ENCODE measurements at places on chromosomes 7 and 10.

GRCh38 chr10:99410876-99411275, 19.5 kb downstream of the GOT1 start:
- no peak for DNase-seq

DNA sequence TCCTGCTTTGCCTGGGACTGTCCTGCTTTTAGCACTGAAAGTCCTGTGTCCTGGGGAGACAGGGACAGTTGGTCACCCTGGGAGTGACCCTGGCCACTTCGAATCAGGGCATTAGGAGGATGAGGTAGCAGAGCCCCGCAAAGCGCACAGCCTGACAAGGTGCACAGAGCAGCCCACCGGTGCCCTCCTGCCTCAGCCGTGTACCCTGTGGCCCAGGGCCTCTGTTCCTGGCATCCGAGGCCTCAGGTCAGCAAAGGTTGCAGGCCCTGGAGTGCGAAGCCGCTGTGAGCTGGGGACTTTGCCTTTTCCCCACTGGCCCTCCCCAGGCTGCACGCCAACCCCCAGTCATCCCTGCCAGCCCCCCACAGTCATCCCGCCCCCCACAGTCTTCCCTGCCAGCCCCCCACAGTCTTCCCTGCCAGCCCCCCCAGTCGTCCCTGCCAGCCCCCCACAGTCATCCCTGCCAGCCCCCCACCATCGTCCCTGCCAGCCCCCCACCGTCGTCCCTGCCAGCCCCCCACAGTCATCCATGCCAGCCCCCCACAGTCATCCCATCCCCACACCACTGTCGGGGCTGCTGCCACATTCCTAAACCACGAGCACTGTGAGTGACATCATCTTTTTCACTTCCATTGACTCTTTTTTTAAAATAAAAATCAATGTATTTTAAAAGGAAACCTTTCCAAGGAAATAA, 91.8 kb downstream of the RGS10 start:
- DNase-seq, result no peak

DNA sequence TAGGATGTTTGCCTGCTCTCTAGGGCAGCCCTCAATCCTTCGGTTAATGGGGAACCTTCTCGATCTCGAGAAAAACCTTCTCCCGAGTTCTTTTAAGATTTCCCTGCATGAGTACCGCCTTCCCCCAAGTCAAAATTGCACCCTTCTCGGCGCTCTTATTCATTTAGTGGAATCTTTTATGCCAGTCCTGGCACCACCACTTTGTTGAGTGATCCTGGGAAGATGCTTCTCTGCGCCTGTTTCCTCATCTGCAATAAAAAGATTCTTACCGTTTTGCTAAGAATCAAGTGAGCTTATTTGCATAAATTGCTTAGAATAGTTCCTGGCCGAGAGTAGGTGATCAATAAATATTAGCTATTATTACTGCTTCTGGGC, 697 bp downstream of the ARPC1A start:
- no peak for DNase-seq

GRCh38 chr7:88321694-88322093, 15.0 kb upstream of the STEAP4 start:
- no peak for DNase-seq

DNA sequence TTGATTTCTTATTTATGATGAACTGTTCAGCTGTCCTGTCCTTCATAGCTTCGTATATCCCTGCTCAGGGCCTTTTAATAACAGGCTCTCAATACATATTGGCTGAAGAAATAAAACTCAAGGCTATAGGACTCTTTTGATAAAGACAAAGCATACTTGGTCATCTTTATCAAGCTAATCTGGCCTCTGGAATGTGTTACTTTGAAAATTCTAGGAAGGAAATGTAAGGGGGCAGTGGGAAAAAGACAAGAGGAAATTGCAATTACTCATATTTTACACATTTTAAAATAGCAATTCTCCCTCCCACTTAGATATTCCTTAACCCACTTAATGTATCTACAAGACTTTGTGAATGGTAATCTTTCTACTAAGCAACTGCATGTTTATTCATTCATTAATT, 94.3 kb downstream of the OSBPL3 start:
- DNase-seq, result no peak
